Psoas muscle (tissue), 8 donors: ENCODE measurements at places on chromosomes 5 and 9. TPM values are rescaled to one million over a fixed set of nuclear protein-coding genes. Genes with fewer than 3 reads are reported as not detected.

OR1Q1 gene
- polyA plus RNA-seq, result not detected

PIP5KL1 gene
- polyA plus RNA-seq, result 0.12 TPM

PDZD2 gene
- 1.4 TPM for polyA plus RNA-seq

POLE3 gene
- polyA plus RNA-seq, result 45.4 TPM

SHOC1 gene
- not detected for polyA plus RNA-seq

CYSRT1 gene
- 1.1 TPM for polyA plus RNA-seq

CTNND2 gene
- polyA plus RNA-seq, result not detected

RXFP3 gene
- not detected for polyA plus RNA-seq

SPAAR gene
- polyA plus RNA-seq, result 3.9 TPM

ADGRD2 gene
- not detected for polyA plus RNA-seq

ANKRD31 gene
- 0.01 TPM for polyA plus RNA-seq

FAM200C gene
- polyA plus RNA-seq, result 1.3 TPM

SLC23A1 gene
- 0.03 TPM for polyA plus RNA-seq

PLCXD3 gene
- 0.12 TPM for polyA plus RNA-seq

SPATA31E1 gene
- not detected for polyA plus RNA-seq

NHP2 gene
- 147 TPM for polyA plus RNA-seq

RBM22 gene
- polyA plus RNA-seq, result 17.2 TPM

IRX2 gene
- 0.03 TPM for polyA plus RNA-seq

FLT4 gene
- 1.7 TPM for polyA plus RNA-seq

AHRR gene
- 0.13 TPM for polyA plus RNA-seq

TEX48 gene
- not detected for polyA plus RNA-seq

HTR1A gene
- not detected for polyA plus RNA-seq

SET gene
- polyA plus RNA-seq, result 141 TPM

FOXD4L4 gene
- not detected for polyA plus RNA-seq

PDE8B gene
- polyA plus RNA-seq, result 0.18 TPM

GARIN3 gene
- polyA plus RNA-seq, result not detected

PKD2L2 gene
- polyA plus RNA-seq, result 0.45 TPM

CDH10 gene
- not detected for polyA plus RNA-seq

CCL19 gene
- 0.31 TPM for polyA plus RNA-seq

THBS4 gene
- polyA plus RNA-seq, result 18.6 TPM

GARNL3 gene
- 1.2 TPM for polyA plus RNA-seq

PCDHB15 gene
- polyA plus RNA-seq, result 0.44 TPM

RGS7BP gene
- 0.12 TPM for polyA plus RNA-seq

MRNIP gene
- 25.0 TPM for polyA plus RNA-seq

FCN1 gene
- polyA plus RNA-seq, result 0.66 TPM

C6 gene
- polyA plus RNA-seq, result 0.14 TPM
